Nucleus accumbens (tissue), 56 donors: ENCODE measurements at places on chromosomes 13 and 19.

DNA sequence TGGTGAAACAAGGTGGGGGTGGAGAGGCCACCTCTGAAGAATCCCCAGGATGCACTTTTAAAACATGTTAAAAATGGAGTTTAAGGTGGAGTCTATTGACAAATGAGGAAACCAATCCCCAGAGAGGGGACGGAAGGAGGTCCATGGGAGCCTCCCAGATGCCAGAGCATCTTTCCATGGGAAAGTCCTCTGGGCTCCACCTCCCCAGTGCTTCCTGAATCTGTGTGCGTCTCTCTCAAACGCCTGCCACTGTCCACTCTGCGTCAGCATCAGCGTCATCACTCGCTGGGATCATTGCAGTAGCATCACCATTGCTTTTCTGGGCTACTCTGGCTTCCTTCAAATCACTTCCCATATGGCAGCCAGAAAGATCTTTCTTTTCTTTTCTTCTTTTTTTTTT is 6.2 kb downstream of the GPR4 start:
- no peak for DNase-seq

DNA sequence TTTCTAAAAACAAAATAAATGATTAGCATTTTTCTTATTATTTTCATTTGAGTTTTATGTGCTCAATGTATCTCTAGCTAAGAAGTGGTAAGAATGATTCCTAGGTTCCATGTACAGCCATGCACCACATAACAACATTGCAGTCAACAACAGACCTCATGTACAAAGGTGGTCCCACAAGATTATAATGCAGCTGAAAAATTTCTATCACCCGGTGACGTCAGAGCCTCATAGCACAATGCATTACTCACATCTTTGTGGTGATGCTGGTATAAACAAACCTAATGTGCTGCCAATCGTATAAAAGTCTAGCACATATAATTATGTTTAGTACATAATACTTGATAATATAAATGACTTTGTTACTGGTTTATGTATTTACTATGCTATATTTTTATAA is 120.5 kb downstream of the SLC7A1 start:
- DNase-seq: no peak

DNA sequence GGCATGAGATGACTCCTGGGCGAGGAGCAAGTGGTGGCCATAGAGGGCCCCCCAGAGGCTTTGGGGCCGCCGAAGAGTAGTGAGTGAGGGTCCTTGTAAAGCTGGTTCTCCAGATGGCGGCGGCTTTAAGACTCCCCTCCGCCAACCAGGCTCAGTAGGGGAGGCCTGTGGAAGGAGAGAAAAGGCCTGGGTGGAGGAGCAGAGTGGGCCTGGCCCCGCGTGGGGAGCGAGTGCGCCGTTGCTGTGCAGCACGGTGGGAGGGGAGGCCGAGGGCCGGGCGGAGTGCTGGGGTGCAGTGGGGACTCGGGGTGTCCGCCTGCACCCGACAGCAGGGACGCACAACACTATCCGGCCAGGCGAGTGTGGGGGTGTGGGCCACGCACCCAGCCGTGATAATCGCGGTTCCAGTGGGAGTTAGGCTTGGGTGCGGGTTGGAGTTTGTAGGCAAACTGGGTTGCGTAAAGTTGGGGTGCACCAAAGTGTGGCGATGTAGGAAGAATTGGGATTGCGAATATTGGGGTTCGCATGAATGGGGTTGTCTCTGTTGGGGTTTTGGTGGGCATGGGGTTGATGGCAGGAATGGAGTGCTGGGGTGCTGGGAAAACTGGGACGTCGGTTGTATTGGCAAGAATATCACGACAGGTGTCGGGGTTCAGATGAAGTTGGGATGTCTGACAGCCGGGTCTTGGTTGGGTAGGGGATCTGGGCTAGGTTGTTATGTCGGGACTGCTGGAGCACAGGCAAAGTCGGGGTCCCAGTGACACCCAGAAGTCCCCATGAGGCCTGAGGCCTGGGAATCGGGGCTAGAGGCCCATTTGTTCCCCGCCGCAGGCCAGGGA is 687 bp upstream of the CIRBP start:
- DNase-seq: no peak

DNA sequence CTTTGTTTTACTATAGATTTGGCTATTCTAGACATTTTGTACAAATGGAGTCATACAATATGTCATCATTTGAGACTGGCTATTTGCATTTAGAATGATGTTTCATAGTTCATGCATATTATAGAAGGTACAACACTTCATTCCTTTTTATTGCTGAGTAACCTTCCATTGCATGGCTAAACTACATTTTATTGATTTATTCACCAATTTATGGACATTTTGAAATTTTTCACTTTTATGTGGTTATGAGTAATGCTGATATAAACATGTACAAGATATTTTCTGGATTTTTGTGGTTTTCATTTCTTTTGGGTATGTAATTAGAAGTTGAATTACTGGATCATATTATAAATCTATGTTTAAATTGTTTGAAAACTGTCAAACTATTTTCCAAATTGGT is 710.3 kb upstream of the SLITRK5 start:
- no peak for DNase-seq
